Left hindlimb (tissue), 1 donor: ENCODE measurements at places on chromosomes 16 and 17.

DNA sequence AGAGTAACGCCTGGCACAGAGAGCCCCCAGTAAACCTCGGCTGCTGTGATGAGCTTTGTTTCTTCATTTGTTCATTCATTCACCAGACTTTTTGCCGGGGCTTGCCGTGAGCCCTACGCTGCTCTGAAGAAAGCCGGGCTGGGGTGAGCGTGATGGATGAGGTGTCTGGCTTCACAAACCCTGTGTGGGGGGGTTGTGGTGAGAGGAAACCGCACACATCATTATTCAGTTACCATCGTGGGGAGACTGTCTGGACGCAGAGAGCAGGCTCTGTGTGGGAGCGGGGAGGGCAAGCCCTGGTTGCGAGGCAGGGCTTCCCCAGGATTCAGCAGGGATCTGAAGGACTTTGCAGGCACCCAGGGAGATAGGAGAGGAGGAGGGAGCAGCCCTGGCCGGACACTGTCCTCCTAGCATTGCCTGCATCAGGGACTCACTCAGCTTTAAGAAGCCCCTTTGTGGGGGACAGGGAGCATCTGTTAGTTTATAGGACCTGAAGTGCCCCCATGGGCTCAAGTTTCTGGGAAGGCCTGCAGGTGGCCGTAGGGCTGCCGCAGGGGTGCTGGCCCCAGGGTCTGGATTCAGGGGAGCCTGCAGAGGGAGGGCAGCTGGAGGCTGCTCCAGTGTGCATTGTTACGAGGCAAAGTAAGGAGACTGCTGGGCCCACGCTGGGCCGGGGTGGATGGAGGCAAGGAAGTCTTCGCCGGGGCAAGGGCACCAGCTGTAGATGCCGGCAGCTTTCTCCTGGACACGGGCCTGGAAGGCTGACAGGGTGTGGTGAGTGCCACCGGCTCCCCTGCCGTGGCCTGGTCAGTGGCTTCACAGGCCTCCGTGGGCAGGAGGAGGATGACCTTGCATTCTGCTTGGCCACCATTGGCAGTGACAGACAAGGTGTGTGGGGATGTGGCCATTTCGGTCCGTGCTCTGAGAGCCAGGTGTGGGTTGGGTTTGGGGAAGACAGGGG, 334.5 kb downstream of the SEC14L1 start:
- peak; percentile 69 for DNase-seq

DNA sequence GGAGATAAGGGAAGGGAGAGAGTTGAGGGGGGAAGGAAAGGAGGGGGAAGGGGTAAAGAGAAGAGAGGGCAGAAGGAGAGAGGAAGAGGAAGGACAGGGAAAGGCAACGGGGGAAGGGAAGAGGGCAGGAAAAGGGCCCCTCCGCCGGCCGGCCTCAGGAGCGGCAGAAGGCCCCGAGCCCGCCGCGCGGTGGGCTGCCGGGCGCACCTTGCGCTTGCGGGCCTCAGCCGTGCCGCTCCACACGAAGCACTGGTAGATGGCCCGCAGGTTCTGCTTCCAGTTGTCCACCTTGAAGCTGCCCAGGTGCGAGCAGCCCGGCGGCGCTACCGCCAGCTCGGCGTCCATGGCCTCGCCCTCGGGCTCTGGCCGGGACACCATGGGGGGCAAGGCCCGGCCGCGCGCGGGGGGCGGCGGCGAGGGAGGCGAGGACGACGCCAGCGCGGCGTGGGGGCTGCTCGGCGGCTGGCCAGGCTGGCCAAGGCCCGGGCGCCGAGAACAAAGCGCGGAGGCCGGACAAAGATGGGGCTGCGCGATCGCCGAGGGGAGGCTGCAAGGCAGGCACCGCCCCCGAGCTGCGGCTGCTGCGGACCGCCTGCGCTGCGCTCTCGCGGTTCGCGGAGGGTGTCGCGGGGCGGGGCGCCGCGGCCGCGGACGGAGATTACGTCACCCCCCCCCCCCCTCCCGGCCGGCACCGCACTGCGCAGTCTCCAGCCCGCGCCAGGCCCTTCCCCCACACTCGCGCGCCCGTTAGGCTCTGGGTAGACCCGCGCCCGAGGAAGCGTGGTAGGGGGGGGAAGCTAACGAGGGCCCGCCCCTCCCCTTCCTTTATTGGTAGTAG, at the start of gene USP22:
TSS of gene USP22 (minus strand) at position 554 of the 838 bp plus-strand sequence. CDS start at position 378, 176 bp downstream.
- no peak for DNase-seq

GRCh38 chr17:44010966-44011647, 3.7 kb downstream of the TMEM101 start:
- peak; percentile 62 for DNase-seq

GRCh38 chr17:59825533-59826322, 67.0 kb downstream of the TUBD1 start:
- DNase-seq, result no peak

GRCh38 chr16:50204453-50205108, 51.5 kb downstream of the TENT4B start:
- no peak for DNase-seq

- DNase-seq, result no peak
These were observed 139.0 kb downstream of the SNX11 start for GRCh38 chr17:48246612-48247011.

DNA sequence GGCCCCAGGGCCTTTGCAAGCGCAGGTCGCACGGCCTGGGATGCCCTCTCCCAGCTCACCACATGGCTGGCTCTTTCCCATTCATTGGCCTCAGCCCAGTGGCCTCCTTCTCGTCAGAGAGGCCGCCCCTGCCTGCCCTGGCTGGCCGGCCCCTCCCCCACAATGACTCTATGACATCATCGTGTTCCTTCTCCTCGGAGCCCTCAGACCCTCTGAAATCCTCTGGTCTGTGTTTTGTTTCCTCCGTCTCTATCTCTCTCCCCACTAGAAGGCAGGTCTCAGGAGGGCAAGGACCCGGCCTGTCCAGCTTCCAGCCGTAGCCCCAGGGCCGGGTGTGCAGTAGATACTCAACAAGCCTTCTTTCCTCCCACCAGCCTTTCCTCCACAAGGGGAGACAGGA, 164.8 kb upstream of the FOXF1 start:
- peak; percentile 15 for DNase-seq

GRCh38 chr16:69320740-69321073, 9.6 kb downstream of the VPS4A start:
- DNase-seq, result no peak

GRCh38 chr17:61659437-61659836, 68.4 kb upstream of the NACA2 start:
- no peak for DNase-seq

- no peak for DNase-seq
These were observed 118.5 kb downstream of the CEP112 start for GRCh38 chr17:66073384-66073783.

- DNase-seq, result no peak
These were observed 6.4 kb upstream of the MILR1 start for GRCh38 chr17:64442541-64442971.

GRCh38 chr17:5711344-5711743, 127.0 kb upstream of the NLRP1 start:
- no peak for DNase-seq

DNA sequence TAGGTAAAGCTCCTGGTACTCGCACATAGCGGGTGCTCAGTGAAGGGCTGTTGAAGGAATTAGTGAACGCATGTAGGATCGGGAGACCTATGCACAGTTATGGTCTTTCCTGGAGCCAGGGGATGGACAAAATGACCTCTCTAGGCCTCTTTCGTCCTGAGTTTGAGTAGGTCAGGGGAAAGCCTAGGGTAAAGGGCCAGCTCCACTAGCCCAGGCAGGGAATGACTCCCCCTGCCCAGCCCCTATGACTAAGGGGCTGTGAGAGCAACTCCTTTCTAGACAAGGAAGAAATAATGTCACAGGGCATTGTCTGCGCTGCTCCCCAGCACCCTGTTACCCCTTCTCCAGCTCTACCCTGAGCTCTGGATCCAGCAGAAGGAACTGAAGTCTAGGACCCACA, 24.6 kb upstream of the FMNL1 start:
- no peak for DNase-seq

DNA sequence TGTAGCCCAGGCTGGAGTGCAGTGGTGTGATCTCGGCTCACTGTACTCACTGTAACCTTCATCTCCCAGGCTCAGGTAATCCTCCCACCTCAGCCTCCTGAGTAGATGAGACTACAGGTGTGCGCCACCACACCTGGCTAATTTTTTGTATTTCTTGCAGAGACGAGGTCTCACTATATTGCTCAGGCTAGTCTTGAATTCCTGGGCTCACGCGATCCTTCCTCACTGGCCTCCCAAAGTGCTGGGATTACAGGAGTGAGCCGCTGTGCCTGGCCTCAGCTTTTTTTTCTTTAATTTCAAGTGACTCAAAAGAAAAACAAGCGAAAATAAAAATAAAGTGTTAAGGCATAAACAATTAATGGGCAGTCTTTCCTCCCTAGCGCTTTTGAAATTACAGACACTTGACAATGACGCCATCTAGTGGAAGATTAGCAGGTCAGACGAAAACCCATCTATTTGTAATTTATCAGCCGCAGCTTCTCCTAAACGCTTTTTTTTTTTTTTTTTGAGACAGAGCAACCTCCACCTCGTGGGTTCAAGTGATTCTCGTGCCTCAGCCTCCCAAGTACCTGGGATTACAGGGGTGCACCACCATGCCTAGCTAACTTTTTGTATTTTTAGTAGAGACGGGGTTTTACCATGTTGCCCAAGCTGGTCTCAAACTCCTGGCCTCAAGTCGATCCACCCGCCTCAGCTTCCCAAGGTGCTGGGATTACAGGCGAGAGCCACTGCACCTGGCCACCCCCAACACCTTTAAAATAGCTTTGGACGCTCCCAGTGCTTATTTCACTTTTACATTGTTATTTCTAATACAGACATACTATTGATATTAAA, 28.1 kb upstream of the PECAM1 start:
- DNase-seq, result no peak

DNA sequence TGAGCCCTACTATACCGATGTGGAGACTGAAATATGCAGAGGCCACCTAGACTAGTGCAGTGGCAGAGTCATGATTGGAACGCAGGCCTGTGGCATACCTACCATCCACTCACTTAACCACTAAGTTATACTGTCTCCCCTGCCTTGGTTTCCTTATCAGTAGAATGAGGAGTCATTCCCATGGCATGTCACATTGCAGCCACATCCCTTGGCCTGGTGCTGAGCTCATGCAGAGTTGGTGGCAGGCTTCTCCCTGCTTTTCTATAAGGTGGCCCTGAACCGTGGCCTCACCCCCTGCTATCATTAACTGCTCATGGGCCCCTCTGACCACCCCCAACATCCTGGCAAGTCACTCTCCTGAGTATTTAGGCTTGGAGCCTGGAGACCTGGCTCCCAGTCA, 212.5 kb downstream of the KATNIP start:
- no peak for DNase-seq

- DNase-seq, result no peak
These were observed 55.7 kb upstream of the CNEP1R1 start for GRCh38 chr16:49969091-49970030.

- no peak for DNase-seq
These were observed 38.5 kb downstream of the LIG3 start for GRCh38 chr17:35018814-35019213.

DNA sequence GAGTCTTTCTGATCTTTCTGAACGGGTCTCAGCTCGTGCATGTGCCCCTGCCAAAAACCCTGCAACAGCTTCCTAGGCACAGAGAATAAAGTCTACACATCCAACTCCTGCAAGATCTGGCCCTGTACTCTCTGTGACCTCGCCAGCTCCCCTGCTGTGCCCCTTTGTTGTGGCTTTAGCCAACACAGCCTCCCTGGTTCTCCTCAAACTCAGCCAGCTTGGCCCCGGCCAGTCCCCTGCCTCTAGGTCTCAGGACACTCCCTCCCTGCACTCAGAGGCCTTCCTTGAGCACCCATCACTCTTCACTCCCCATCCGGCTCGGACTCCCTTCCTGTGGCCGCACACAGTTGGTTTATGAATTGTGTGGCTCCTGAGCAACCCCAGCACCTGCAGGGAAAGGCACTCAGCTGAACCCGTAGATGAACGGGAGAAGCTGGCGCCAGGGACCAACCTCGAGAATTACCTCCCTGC, 1.4 kb downstream of the CEP131 start:
- DNase-seq, result no peak

DNA sequence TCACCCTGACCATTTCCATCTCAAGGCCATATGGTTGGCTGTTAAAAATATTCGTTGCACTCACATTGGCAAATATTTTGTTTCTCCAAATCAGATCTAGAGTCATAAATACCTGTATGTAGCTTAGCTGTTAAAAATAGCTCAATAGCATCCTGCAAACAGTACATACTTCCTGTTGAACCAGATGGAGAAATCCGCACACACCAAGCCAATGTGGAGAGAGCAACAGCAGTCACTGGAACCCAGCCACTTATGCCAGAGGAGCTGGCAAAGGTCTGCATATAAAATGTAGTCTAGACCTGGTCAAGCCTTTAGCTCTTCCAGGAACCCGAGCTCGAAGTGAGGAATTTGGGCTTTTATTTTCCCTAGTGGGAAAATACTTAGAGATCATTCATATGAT, 146.4 kb upstream of the KCNJ16 start:
- DNase-seq, result no peak

- peak; percentile 58 for DNase-seq
These were observed at the start of gene SLC47A1 for GRCh38 chr17:19533718-19534561. SLC47A1 (plus strand) TSS chr17:19533854; CDS start chr17:19533940, 86 bp downstream.

DNA sequence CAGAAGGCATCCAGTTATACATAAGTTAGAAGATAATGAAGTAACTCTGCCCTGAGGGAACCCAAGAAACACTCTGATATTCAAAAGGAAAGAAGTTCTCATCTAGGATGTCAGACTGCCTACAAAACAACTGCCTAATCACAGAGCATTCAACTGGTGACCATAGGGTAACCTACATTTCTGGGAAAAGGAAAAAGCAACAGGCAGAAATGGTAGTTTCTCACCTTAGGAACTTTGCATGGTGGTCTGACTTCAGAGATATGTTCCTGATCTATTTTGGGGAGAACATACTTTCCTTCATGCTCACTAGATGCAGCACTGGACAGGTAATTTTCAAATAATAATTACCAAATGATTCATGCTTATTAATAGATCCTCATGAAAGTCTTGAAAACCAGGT, 16.5 kb downstream of the RNF43 start:
- DNase-seq, result no peak

DNA sequence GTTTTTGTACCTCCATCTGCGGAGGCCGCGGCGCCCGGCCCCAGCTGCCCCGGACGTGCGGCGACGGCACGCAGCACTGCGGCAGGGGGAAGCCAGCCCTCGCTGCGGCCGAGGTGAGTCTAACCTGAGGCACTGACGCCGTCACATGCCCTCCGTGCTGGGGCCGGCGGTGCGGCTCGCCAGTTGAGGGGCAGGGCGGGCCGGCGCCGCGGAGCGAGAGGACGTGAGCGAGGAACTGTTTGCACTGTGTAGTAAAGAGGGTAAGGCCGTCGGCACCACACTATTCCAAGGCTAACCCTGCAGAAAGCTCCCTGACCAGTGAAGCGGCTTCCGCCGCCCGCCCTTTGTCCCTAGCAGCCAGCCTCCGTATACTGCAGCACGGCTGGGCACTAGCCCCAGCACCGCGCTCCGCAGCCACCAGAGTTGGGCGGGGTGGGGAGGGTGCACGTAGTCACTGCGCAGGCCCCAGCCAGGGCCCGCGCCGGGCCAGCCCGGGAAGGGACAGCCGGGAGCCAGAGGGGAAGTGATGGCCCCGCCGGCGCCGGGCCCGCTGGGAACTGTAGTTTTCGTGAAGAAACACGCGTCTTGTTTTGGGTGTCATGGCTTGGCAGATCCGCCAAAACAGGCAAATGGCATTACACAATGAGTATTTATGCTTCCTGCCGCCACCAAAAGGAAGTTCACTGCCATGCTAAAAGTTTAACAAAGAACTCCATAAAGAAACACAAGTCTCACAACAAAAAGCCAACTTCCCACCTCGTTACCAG, 580 bp upstream of the KANSL1 start:
- peak; percentile 98 for DNase-seq

- peak; percentile 49 for DNase-seq
These were observed 142.9 kb upstream of the MYOCD start for GRCh38 chr17:12522743-12523183.
